NCI-H187 (cell line): ENCODE measurements at places on chromosomes 16 and 17.

DNA sequence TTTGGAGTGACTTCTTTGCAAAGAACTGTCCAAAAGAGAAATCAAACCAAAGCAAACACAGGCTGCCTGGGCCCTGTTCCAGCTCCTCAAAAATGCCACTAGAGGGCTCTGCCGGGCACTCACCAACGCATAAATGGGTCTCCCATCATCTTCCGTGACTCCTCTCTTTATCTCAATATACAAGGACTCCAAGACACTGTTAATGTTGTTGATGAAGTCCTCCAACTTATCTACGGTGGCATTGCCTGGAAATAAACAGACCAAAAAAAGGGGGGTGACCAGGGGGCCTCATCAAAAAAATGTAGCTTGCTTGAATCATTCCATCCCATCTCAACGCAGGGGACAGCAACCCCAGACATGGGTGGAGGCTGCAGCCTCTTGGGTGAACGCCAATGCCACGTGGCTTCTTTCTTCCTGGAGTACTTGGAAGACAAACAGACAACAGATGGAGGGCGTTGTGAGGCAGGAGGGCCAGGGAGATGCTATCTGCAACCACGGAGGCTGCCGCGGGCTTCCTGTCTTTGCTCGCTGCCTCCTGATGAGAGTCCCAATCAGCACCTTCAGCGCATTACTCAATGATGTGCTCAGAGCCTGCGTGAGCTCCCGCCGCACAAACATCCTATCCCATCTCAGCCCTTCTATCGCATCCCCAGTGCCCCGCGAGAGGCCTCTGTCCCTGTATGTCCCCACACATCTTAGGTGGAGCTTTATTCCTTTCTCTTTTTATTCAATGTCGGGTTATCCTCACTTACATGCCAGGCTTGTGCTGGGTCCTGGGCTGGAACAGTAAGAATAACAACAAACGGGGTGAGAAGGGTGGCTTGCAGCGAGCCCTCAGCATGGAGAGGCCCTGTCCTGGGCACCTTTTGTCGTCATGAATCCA lies 32.0 kb downstream of the KDM8 start:
- no peak for DNase-seq

DNA sequence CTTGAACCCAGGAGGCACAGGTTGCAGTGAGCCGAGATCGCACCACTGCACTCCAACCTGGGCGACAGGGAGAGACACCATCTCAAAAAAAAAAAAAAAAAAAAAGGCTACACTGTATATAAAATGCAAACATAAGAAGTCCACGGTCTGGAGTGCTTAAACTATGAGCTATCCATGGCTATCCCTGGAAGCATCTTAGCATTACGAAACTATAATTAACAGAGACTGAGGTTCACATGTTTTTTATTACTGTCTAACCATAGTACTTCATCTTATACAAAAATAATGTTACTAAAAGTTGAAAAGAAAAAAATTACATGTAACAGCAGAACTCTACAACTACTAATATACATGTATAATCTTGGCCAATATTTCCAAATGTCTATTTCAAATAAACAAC lies 32.8 kb downstream of the HELZ start:
- DNase-seq: no peak

- DNase-seq: no peak
These were observed 19.3 kb upstream of the SLC35G3 start for GRCh38 chr17:35213412-35213940.

DNA sequence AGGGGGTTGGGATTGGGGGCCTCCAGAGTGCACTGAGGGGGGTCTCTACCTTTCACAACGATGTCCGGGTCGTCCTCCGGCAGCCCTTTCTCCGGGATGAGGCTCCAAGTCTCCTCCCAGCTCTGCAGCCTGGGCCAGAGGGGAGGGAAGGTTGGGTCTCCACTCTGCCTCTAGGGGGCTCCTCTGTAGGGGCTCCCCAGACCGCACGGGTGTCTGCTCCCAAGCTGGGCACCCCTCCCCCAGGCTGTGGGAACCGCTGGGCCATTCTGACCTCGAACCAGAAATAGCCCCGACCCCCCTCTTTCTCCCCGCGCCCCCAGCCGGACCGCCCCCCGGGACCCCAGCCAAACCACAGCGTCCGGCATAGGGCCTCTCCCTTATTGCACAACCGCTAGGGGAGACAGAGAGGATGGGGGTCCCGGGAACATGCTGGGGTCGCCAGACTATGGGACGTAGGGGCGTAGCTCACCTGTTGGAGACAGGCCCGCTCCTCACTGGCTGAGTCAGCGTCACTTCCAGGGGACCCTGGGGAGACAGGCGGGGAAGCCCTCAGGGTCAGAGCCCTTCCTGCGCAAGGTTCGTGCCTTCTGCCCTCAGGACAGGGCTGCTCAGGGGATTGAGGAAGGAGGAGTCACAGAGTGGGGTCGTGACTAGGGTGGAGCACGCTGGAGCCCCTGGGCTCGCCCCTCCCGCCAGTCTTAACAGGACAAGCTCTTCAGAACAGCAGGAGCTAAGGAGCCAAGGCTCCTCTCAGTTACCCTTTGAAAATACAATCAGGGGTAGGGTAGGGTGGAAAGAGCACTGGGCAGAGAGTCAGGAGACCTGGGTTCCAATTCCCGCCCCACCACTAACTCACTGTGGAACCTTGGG lies 2.7 kb downstream of the PLEKHH3 start:
- no peak for DNase-seq

GRCh38 chr16:85999778-86000177 lies 100.8 kb downstream of the IRF8 start:
- no peak for DNase-seq

DNA sequence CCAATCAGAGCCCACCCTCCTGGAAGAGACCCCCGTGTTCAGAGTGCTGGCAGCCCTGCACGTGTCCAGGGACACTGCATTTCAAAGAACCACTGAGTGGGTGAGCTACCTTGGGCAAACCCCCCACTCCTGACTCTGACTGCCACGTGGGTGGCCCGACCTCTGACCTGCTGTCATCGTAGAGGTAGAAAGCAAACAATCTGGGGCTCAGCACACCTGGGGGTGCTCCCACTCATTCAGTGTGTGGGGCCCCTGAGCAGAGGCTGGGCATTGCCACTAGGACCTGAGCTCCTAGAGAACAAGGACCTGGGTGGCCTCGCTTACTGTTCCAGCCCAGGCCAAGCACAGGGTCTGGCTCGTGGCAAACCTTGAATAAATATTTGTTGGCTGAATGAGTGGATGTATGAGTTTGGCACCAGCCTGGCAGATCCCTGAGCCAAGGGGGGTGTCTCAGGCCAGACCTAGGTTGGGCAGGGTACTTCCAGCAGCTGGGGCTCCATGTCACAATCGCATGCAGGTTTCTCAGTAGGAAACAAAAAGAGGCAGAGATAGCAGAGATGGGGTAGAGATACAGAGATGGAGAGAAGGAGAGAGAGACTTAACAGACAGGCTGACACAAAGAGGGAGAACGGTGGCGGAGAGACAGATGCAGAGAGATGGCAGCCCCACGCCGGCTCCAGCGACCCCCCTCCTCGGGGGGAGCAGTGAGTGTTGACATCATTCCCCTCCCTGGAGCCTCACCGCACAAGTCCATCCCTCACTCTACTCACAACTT lies 5.4 kb upstream of the DRC7 start:
- DNase-seq: no peak

GRCh38 chr17:79733692-79734070 lies 2.9 kb downstream of the ENPP7 start:
- no peak for DNase-seq

GRCh38 chr17:18933102-18934058 lies 18.6 kb upstream of the SLC5A10 start:
- no peak for DNase-seq

DNA sequence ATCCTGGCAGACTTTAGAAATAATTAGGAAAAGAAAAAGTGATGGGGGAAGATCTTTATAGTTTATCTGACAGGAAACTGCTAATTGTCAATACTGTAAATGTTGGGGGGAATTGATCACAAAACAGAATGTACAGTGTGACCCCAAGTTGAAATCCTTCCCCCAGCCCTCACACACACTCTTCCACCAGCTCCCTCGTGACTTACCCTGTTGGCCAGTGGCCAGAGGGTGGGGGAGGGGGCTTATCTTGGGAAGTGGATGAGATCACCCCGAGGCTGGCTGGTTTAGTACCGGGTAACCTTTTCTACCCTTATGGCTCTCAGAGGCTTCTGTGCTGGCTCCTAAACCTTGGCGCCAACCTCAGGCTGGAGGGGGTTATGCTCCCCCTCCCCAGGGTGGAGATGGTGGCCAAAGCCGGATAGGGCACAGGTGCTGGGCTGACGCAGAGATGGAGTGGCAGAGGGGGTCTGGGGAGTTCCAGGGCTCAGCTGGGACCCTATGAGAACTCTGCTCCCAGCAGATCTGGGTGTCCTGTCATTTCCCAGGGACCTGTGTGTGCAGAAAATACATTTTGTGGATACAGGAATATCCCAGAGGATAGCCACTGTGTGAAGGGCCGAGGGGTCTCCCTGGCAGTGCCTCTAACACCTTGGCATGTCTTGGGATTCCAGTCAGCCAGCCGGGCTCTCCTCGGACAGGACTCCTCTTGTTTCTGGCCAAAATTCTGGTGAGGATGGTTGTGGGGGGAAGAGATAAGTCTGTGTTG lies 18.6 kb downstream of the CDH16 start:
- DNase-seq: no peak

DNA sequence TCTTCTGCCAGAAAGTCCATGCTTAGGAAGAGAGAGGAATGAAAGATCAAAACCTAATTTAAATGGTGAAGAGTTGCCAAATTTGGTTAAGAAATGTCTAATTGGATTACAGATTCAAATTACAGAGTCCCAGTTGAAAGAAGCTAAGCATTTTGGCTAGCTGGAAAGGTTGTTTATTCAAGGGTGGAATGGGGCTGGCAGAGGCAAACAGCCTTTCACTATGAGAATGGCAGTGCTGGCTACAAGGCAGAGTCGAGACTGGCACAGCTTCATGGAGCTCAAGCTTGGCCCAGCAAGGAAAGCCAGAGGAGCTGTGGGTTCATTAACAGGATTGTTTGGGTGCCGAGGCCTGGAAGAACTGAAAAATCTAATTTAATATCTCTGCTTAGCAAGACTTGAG lies 13.6 kb downstream of the MAP3K3 start:
- no peak for DNase-seq

DNA sequence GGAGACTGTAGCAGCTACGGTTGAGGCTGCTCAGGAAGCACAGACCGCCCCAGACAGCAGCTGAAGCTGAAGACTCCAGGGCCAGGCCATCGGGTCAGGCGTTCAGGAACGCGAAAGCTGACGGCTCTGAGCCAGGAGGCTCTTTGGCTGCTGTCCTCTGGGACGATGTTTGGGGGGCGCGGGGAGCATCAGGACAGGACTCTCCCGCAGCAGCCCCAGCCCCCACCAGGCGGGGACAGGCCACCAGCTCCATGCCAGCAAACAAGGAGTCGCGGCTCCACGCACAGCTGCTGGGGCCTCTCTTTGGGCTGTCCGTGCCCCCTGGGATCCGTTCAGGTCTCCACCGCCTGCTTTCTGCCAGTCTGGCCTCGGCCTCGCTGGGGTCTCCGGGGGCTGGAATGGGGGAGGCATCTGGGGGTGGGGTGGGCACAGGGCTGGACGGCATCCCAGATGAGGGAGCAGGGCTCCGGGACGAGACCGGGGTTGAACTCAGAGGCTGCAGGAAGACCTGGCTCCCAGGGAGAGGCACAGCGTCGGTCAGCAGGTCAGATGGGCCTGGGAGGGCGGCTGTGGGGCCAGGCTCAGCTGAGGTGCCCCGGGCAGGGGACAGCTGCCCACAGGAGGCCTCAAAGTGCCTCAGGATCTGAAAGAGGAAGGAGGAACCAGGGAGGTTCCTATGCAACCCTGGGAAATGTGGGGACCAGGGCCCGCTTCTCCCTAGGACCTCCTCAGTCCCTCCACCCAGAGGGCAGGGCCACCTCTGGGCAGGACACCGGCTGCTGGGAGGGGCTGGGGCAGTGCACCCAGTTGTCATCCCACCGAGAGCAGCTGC lies 6.3 kb upstream of the CEP131 start:
- DNase-seq: no peak

DNA sequence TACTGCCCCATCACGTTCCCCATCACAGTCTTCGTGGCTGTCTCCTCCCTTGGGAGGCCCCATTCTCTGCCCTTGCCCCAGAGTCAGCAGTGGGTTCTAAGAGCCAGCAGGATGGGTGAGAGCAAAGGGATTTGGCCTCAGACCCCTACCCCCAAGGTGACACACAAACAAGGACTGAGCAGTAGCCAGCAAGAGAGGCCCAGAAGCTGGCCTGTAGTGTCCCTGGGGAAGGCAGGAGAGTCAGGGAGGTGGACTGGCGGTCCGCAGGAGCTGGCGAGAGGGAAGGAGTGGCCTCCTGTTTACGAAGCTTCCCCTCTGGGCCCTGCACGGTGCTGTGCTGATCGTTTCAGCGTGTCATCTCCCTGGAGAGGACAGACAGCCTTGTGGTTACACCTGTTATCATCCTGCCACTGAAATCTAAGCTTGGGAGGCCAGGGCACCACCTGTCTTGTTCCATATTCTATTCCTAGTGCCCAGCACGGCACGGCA lies 8.4 kb downstream of the WDR81 start:
- no peak for DNase-seq

GRCh38 chr17:78323826-78324390 lies 36.0 kb downstream of the SOCS3 start:
- no peak for DNase-seq

- DNase-seq: no peak
These were observed 39.8 kb downstream of the KSR1 start for GRCh38 chr17:27496005-27496404.

DNA sequence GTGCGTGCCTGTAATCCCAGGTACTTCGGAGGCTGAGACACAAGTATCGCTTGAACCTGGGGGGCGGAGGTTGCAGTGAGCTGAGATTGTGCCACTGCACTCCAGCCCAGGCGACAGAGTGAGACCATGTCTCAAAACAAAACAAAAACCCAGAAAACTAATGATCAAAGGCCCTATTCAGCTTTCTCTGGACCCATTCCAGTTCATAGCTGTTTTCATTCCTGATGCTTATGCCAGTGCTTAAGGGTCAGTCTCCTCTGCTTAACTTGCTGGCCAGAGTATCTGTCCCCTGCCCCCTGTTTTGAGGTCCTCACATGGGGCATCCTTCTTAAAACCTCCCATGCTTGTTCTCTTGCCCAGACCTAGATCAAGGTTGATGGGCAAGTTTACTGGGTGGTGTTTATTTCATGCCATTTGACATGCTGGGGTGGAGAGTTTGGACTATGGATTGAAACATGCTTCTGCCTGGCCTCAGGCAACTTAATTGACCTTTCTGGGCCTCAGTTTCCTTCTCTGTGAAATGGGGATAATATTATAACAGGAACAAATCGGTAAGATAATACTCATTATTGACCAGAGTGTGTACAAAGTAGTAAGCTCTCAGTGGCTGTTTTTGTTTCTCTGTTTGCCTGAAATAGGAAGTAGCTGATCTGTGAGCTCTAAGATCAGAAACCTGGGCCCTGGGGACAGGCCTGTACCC lies 369.8 kb downstream of the CPPED1 start:
- no peak for DNase-seq

GRCh38 chr16:3717235-3718018 lies at the start of gene TRAP1:
Gene TRAP1, minus strand, starts transcription at chr16:3717524. Its CDS starts 16 bp downstream, at chr16:3717508.
- DNase-seq: peak; percentile 30

GRCh38 chr17:31388770-31389656 lies 2.5 kb upstream of the RAB11FIP4 start:
- DNase-seq: no peak

- DNase-seq: no peak
These were observed 147.0 kb downstream of the SHISA6 start for GRCh38 chr17:11388054-11388453.

GRCh38 chr16:81502396-81503070 lies 57.9 kb downstream of the CMIP start:
- no peak for DNase-seq
